Choroid plexus epithelial cell (primary cell): ENCODE measurements at places on chromosomes 5 and 9.

DNA sequence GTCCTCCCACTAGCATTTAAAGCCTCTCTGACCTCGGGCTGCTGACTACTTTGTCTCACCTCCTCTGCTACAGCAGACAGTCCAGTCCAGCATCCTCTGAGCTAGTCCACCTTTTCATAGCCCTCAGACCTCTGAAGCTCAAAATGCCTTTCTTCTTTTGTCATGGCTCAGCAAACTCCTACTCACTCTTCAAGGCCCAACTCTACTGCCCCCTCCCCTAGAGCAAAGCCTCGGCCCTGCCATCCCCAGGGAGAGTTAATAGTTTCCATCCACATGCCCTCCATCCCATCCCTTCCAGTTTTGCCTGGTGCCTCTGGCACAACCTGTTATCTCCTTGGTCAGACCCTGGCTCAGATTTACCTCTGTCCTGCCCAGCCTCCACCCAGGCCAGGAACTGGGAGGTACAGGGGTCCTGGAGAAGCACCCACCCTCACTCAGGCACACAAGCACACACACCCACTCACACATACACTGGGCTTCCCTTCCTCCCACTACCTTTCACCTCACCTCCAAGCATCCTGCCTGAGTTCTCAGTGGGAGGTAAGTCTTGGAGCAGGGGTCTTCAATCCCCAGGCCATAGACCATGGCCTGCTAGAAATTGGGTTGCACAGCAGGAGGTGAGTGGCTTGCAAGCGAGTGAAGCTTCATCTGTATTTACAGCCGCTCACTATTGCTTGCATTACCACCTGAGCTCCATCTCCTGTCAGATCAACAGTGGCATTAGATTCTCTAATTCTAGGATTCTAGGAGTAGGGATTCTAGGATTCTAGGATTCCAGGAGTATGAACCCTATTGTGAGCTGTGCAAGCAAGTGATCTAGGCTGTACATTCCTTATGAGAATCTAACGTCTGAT lies 18.1 kb downstream of the PDLIM4 start:
- no peak for DNase-seq

DNA sequence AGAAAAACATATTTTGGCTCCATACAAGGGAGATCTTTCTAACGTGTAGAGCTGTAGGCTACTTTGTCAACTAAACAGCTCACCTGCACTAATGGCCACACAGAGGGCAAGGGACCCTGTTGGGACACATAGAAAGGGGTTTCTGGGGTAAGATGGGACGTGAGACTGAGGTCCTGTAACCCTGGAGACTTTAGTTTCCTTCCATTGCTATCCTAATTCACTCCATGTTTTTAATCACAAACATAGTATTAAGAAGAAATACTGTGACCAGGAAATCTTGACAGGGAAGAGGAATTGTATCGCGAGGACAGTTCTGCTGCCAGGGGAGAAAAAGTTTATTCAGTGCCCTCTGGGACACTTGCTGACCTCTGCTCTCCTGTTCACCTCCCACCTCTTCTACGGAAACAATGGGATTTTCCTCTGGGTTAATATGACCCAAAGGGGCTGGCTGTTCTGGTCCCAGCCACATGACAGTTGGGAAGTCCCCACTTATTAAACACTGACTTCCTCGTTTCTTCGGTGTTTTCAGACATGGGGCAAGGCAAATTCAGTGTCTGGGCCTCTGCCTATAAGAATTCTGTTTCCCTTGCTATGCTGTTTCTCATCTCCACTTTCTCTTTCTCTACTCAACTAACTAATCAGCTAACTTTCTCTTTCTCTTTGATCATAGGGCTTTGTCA lies 106.9 kb upstream of the SEMA6A start:
- no peak for DNase-seq

DNA sequence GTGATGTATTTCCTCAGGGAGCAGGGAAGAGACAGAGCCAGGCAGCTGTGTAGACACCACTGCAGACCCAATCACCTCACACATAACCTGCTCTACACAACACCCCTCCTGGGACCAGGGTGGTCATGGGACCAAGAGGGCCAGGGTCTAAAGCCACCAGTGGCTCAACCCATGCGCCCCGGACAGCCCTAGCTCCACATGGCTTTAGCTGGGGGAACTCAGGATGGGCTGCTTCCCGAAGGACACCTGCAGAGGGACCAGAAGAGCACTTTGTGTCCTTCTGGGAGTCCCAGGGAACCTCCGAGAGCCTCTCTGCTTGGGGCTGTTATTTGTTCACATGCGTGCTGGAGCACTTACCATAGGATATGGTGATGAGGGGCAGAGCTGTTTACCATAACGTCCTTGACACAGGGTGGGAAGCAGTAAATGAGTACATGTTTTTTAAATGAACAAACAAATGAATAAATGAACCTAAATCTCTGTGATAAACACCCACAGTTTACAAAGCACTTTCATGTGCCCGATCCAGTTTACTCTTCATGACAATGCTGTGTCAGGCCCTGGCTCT lies 12.3 kb downstream of the SEPTIN8 start:
- no peak for DNase-seq

DNA sequence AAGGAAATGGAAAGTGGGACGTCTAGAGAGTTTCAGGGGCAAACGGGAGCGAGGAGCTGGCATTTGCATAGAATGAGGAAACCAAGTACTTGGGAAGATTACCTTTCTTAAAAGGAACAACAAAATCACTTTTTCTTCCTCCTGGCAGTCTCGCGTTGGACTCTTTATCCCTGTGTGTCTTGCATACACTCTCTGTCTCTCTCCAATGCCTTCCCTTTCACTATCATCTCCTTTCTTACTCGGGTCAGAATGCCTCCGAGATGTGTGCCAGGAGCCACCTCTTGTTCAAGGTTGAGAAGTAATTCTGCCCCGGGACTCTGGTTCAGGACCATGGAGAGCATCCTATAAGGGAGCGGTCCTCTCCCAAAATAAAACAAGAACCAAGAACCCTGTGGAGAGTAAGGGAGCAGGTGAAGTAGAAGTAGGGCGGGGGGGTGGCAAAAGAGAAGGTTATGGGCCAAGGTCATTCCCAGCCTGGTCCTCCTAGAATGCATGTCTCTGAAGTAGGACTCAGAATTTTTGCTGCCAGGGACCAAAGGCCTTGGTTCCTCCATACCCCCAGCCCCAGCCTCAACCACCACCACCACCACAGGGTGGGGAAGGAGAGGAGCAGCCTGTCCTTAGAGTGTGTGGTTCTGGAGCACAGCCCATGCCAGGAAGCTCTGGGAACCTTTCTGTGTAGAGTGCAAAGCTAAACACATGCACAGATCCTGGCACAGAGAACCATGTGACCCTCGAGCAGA lies 72.1 kb upstream of the ARAP3 start:
- DNase-seq: peak; percentile 36

- peak; percentile 83 for DNase-seq
Measured at GRCh38 chr9:15135164-15135792, 171.7 kb downstream of the TTC39B start.

DNA sequence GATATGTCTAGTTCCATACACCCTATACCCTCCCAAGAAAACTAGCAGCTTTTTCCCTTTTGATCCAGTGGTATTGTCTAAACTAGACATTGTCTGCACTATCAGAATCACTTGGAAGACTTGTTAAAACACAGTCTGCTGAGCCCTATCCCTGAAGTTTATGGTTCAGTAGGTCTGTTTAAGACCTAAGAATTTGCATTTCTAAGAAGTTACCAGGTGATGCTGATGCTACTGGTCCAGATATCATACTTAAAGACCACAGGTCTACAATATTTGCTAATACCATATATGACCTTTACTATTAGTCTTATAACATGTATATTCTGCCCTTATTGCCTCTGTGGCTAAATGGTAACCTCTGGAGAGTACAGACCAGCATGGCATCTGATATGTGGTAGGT lies 23.3 kb downstream of the SKIC3 start:
- no peak for DNase-seq

GRCh38 chr5:6143523-6143922 lies 234.8 kb downstream of the MED10 start:
- DNase-seq: no peak

GRCh38 chr9:121766081-121766683 lies 114.7 kb downstream of the DAB2IP start:
- DNase-seq: no peak
